Activated T-helper 17 cell treated with anti-CD3 and anti-CD28 coated beads, Interleukin-2, amount 50 U/mL, for 72 hours (primary cell): ENCODE measurements at places on chromosomes 6 and 20. TPM values are rescaled to one million over a fixed set of nuclear protein-coding genes. Genes with fewer than 3 reads are reported as not detected.

Gene CDH4
- total RNA-seq: 0.45 TPM

Gene RREB1
- 21.9 TPM for total RNA-seq

Gene LY6G6D
- not detected for total RNA-seq

Gene F13A1
- total RNA-seq: 0.06 TPM

Gene MAK
- 0.84 TPM for total RNA-seq

Gene KCNK16
- total RNA-seq: not detected

Gene NKX2-4
- not detected for total RNA-seq

Gene GLP1R
- total RNA-seq: not detected
